ENCODE measurements at places on chromosomes 13 and 19.

- no peak for DNase-seq
Observed at GRCh38 chr13:50078895-50079654, 63.8 kb downstream of the KCNRG start.

GRCh38 chr19:57110592-57111328, 9.0 kb upstream of the USP29 start:
- no peak for DNase-seq

- DNase-seq: no peak
Observed at GRCh38 chr19:13417054-13417453, 89.2 kb downstream of the CACNA1A start.

DNA sequence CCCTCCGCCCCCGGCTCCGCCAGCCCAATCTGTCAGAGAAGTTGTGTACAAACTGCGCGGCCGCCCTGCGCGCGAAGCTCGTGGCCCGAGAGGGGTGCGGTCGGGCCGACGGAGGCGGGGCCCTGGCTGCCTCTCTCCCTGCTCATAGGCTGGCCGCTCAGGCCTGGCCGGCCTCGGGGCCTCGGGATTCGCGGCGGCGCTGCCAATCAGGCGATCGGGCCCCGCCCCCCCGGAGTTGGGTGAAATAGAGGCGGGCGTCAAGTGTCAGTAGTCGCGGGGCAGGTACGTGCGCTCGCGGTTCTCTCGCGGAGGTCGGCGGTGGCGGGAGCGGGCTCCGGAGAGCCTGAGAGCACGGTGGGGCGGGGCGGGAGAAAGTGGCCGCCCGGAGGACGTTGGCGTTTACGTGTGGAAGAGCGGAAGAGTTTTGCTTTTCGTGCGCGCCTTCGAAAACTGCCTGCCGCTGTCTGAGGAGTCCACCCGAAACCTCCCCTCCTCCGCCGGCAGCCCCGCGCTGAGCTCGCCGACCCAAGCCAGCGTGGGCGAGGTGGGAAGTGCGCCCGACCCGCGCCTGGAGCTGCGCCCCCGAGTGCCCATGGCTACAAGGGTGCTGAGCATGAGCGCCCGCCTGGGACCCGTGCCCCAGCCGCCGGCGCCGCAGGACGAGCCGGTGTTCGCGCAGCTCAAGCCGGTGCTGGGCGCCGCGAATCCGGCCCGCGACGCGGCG, at the start of gene KLF5:
Gene KLF5 (plus strand): TSS at position 270 of the 724 bp plus-strand sequence. CDS start 323 bp downstream, at position 593.
- DNase-seq: peak; percentile 94

- DNase-seq: no peak
Observed at GRCh38 chr13:49897713-49898112, 38.4 kb downstream of the SPRYD7 start.

- DNase-seq: no peak
Observed at GRCh38 chr19:7547159-7547558, 11.6 kb downstream of the PNPLA6 start.

DNA sequence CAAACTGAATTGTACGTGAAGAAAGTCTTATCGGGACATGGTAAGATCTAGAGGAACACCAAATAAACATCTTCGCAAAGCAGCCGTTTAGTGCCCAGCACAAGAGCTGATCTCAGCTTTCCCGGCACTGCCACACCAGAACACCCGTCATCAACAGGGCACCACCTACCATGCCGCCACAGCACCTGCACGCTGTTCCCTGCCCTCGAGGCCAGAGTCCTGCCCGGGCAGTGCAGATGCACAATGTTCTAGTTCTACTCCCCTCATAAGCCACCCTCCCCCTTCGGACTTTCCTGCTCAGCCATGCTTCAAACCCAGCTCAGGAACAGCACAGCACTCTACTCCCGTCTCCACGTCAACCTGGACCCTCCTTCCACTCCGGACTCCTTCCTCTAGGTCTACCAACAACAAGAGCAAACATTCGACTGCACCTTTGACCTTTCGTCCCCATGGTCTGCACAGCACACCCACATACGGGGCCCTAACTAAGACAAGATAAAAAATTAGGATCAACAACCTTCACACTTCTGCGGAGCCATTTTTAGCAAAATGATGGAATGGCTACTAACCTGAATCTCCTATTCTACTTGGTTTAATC, 25.1 kb downstream of the TUBGCP3 start:
- DNase-seq: no peak

DNA sequence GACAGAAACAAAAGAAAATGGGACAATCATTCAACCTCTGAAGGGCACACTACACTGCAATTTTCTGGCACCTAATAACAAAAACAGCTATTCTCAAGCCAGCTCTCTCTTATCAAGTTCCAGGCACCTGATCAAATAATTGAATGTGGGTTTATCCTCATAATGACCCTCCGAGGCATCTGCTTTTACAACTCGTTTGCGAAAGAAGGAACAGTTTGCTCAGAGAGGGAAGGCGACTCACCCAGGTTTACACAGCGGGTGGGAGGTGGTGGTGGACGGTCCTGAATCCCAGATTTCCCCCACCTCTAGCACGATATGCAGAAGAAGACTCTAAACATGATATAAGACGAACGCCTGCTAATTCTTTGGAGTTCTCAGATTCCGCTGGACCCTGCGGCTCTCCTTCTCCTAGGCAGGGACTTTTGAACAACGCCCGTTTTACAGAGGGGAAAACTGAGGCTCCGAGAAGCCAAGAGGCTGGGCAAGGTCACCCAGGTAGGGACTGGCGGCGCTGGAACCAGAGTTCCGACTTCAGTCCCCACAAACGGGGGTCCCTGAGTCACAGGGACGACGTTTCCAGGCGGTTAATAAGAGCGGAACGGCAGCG, 641 bp downstream of the SGTA start:
- peak; percentile 21 for DNase-seq

DNA sequence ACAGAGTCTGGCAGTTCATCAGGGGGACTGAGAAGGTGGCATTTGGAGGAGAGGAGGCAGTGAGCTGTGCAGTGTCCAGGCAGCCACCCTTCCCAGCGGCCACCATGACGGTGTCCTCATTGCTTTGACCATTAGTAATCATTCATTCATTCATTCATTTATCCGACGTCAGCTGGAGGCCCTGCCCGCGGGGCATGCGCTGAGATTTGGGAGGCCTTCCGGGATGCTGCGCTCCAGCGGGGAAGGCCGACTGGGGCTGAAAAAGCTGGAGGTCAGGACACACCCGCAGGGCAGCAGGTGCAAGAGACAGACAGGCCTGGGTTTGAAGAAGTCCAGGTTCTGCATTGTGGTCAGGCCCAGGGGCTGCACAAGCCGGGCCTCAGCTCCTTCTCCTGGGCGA, 8.9 kb downstream of the TTYH1 start:
- no peak for DNase-seq

DNA sequence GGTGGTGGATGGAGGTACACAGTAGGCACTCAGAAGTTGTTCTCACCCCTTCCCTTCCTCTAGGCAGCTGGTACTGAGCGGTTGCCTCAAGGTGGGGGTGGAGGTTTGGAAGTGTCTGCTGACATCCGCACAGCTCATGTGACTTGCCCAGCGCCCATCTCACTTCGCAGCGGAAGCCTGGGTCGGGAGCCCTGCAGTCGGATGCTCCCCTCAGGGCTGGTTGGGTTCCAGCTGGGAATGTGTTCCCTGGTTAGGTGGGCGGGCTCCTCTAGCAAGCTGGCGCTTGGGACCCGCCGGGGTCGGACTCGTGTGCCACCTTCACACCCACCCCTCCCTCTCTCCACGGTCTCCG, 10.2 kb downstream of the PPP1R37 start:
- DNase-seq: peak; percentile 33

- no peak for DNase-seq
Observed at GRCh38 chr19:24040621-24041020, 46.4 kb upstream of the ZNF254 start.

- DNase-seq: no peak
Observed at GRCh38 chr13:75621147-75621546, 15.0 kb upstream of the LMO7 start.

GRCh38 chr13:85277748-85278147, 521.5 kb downstream of the SLITRK6 start:
- no peak for DNase-seq

GRCh38 chr19:38392707-38393308, 4.3 kb downstream of the SPRED3 start:
- no peak for DNase-seq

GRCh38 chr19:28885965-28886364, 327.0 kb downstream of the UQCRFS1 start:
- no peak for DNase-seq

DNA sequence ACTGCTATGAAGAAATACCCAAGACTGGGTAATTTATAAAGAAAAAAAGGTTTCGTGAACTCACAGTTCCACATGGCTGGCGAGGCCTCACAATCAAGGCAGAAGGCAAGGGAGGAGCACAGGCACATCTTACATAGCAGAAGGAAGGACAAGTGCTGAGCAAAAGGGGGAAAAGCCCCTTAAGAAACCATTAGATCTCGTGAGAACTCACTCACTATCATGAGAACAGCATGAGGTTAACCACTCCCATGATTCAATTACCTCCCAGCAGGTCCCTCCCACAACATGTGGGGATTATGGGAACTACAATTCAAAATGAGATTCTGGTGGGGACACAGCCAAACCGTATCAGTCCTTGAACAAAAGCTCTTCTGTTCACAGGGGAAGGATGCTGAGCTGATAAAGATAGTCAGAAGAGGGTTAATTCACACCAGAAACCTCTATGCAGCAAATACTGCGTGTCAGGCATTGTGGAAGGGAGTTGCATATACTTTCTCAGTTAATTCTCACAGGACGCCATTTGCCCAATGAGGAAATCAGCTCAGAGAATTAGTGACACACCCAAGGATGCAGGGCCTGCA, 246.2 kb downstream of the FOXO1 start:
- no peak for DNase-seq

GRCh38 chr19:44608391-44608821, 5.0 kb upstream of the IGSF23 start:
- no peak for DNase-seq

DNA sequence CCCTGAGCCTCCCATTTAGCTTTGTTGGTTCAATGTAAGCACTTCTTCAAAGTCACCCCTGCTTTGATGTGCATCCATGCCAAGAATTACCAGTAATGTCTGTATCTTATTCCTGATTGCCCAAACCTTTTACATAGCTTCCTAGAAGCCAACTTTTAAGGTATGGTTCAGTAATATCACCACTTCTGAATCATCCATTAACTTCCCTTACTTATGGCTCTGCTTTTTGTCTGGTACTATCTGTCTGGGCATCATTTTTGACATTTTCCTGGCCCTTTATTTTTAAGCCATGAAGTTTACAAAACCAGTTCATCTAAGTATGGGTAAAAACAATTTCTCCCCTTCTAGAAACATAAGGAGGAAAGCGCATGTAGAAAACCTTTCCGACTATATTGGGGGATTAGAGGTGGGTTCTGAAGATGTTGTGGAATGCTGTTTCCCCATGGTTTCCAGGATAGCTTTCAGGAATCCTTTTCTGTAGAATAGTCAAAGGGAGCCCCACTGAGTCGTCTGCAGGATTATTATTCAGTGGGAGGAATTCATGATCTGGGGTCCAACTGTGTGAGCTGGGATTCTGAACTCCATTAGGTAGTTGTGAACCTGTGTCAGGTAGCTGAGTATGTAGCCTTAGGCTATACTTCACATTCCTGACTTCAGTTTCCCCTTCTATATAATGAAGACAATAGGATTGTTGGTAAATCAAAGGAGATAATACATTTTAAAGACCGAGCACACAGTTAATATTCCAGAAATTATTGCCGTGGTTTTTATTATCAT, 163.8 kb downstream of the SUCLA2 start:
- no peak for DNase-seq

- DNase-seq: no peak
Observed at GRCh38 chr13:95479731-95480130, 72.8 kb upstream of the CLDN10 start.

GRCh38 chr13:40016953-40017660, 361.6 kb downstream of the COG6 start:
- no peak for DNase-seq

- DNase-seq: no peak
Observed at GRCh38 chr13:27971236-27971645, 2.1 kb upstream of the CDX2 start.

DNA sequence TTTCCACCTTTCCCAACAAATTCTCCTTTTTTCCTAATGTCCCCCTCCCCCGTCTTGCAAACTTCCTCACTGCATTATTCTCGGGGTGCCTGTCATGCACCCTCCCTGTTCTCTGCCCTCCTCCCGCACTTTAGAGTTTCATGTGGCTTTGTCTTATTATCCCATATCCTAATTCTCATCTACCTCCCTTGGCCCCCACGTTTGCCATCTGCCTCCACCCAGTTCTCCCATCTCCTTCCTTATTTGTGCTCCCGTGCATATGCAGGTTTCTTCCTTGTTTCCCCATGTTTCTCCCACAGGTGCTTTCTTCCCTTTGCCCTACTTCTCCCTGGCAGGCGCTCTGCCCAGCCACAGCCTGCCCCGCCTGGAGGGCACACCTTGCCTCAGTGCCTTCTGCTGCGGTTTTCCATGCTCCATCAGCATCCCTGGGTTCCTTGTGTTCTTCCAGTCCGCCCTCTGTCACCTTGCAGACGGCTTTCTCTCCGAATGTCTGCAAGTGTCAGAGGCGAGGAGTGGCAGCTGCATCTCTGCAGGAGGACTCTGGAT, 1.5 kb downstream of the SPATA13 start:
- DNase-seq: no peak

- no peak for DNase-seq
Observed at GRCh38 chr19:10544242-10544752, 593 bp downstream of the ATG4D start.

Data from activated CD4-positive, alpha-beta T cell treated with anti-CD3 and anti-CD28 coated beads, Interleukin-2, amount 50 U/mL, for 4 hours (primary cell).